Kidney glomerular epithelial cell (primary cell): ENCODE measurements at places on chromosomes 3 and 15.
A peak's percentile ranks its signal among the peaks of the same experiment; 100 is the strongest.

DNA sequence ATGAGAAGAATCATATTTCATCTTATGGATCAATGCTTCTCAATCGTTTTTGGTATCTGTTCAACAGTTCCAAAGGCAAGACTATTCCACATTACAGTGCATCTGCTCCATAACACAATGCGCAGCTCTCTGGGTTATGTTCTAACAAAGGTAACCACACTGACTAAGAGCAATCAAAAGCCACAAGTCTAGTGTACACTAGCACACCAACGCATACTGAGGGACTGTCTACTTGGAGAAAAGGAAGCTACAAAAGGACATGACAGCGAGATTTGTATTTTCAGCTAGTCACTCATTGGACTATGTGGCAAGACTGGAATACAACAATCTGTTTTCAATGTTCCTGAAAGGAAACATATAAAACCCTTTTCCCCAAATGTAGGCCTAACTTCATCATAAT, 35.8 kb downstream of the SETD2 start:
- DNase-seq, result no peak

DNA sequence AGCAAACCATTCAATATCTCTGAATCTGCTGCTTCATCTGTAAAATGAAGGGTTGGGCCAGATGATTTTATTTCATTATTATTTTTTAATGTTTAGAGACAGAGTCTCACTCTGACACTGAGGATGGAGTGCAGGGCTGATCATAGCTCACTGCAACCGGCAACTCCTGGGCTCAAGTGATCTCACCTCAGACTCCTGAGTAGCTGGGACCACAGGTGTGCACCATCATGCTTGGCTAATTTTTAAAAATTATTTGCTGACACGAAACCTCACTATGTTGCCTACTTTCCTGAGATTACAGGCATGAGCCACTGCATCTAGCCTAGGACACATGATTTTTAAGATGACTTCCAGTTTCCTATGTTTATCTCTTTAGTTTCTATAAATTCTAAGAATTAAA, 105.8 kb downstream of the P3H2 start:
- DNase-seq, result no peak

GRCh38 chr3:125232401-125232800, 19.9 kb upstream of the SLC12A8 start:
- no peak for DNase-seq

DNA sequence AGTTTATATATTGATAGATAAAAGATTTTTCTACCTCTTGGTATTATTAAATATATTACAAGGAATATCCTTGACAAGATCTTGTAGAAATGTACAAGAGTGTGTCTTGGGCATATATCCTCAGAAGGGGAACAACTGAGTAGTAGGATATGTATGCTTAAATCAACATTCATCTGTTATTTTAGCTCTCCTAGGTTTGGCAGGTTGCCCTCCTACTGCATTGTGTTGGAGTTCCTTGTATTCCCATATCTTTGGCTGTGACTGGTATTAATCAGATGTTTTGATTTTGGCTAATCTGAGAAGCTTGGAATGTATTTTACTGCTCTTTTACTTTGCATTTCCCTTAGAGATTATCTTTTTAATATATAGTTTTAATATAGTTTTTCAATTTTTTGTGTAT, 4.6 kb downstream of the MYRIP start:
- DNase-seq, result peak; percentile 72

- no peak for DNase-seq
Observed at GRCh38 chr3:72947715-72948490, 48.7 kb upstream of the PPP4R2 start.

DNA sequence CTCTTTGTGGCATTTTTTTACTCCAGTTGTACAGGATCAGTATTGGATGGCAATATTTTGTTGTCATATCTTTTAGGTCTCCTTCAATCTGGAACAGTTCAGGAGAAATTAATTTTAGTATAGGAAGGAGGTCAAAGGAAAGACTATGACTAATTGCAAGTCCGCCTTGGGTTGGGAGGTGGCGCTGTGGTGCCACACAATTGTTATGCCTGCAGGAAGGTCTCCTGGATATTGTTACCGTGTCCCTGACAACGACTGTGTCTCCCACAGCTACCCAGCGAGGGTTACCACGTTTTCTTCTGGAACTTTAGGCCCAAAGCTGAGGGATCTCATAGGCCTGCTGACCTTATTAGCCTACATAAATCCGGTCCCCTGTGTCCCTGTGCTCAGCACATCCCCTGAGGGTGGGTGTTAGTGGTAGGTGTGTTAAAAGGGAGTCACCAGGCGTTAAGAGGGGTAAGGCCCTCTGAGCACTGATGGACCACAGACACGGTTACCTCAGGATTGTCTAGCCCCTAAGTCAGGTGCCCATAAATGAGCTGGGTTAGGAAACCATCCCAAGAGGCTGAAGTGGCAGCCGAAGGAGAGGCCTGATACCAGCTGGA, 31.5 kb downstream of the KCNAB1 start:
- peak; percentile 79 for DNase-seq

GRCh38 chr15:71314956-71315537, 199.8 kb downstream of the THSD4 start:
- no peak for DNase-seq
